ENCODE measurements at places on chromosomes 12 and 14. TPM values are rescaled to one million over a fixed set of nuclear protein-coding genes. Genes with fewer than 3 reads are reported as not detected.

STXBP6 gene
- not detected for total RNA-seq

ACSM4 gene
- total RNA-seq, result not detected

DPPA3 gene
- total RNA-seq, result not detected

DPY19L2 gene
- 1.2 TPM for total RNA-seq

COCH gene
- total RNA-seq, result 2.3 TPM

BTG1 gene
- 118 TPM for total RNA-seq

NPAS3 gene
- total RNA-seq, result not detected

SSTR1 gene
- not detected for total RNA-seq

DAD1 gene
- 130 TPM for total RNA-seq

CFAP251 gene
- total RNA-seq, result 0.70 TPM

DDN gene
- total RNA-seq, result 0.39 TPM

Data from activated CD8-positive, alpha-beta T cell treated with anti-CD3 and anti-CD28 coated beads, Interleukin-2, amount 10 ng/mL, durations not matched to agents 7 days and 5 days (primary cell).